ENCODE measurements at places on chromosomes 12 and 14.

DNA sequence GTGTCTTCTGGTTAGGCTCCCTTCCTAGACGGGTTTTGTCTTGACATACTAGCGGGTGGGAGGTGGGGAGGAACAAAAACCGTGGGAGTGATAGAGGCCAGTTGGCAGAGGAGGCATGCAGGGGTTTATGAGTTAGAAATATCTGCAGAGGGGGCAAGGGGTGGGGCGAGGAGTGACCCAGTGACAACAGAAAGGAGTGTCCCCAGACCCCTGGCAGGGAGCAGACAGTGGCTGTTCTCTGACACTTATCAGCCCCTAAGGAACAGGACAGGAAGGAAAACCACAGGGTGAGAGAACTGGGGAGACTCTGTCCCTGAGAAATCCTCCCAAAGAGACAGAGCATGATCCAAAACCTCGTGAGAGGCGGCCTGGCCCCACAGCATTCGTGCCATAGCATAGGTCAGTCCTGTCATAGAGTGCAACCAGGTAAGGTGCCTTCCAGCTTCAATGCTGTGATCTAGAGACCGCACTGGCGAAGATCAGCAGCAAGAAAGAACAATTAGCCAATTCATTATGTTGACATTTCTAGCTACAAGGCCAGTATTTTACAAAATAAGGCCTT lies 141.4 kb downstream of the CRADD start:
- DNase-seq: no peak

DNA sequence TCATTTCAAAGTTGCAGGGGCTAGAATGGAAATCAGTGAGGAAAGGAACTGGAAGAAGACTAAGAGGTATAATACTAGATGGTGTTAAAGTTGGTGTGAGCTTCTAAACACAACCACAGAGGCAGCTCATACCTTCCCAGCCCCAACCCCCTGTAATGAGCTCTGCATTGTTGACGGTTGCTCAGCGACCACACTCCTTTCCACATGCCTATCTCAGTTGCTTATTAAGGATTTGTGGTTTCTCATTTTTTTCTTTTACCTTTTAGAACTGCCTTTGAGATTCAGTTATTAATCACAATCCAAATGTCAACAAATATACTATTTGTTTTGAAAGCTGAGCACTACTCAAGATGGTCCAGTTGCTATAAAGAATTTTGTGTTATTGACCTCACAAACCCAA lies 62.1 kb upstream of the KIF21A start:
- no peak for DNase-seq

- no peak for DNase-seq
These were observed 158.2 kb upstream of the DIO3 start for GRCh38 chr14:101402936-101403660.

GRCh38 chr14:71300566-71301330 lies 393.5 kb downstream of the PCNX1 start:
- no peak for DNase-seq

DNA sequence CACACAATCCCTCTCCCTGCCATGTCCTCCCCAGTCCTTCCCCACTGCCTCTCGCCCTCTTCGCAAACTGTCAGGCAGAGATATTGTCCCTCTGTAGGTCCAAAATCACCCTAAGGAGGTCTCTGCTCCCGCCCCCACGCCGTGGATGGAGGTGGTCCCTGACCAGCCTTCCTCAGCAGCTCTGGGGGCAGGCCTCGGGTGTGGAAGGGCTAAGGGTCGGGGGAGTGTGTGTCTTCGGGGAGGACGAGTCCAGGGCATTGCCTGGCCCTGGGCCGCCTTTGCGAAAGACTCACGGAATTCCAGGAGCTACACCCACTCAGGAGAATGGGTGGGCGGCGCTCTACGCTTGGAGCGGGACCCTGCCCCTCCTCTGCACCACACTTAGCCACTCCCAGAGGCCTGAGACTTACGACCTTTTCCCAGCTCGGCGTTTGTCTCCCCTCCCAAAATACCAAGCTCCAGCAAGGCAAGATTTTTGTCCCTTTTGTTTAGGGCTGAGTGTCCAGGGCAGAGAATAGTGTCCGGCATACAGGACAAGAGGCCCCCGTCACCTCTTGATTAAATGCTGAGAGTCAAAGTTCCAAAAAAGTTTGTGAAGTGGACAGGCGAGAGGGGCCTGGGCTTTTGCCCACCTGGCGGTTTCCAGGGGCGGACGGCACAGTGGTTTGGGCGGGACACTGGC lies 881 bp downstream of the PYGL start:
- no peak for DNase-seq

- DNase-seq: no peak
These were observed 268.9 kb downstream of the RAD51B start for GRCh38 chr14:68088451-68088854.

DNA sequence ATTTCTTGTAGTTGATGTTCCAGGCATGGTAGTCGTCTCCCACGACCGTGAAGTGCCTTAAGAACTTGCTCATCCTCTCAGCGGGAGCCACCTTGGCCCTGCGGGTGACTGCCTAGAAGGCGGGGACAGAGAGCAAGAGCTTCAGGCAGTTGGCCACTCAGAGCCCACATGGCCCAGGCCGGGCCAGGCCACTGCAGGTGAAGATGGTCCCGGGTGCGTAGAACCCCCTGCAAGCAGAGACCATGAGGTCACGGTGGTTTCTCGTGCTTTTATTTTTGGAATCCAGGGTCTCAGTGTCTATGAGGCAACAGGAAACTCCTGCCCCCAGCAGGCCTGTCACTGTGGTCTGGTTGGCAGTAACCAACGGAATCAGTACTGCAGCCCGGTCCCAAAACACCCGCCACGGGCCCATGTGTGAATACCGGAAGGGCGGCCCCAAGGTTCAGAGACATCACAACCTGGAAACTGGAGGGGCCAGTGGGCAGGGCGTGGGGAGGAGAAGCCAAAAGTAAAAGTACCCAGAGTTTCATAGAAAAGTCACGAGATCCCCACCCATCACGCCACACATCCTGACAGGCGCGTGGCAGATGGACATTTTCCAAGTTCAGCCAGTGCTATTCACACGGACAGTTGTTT lies 27.5 kb downstream of the HVCN1 start:
- DNase-seq: no peak

- DNase-seq: no peak
These were observed 14.3 kb downstream of the TBX3 start for GRCh38 chr12:114669401-114670290.

- no peak for DNase-seq
These were observed 46.1 kb downstream of the FRMD6 start for GRCh38 chr14:51697848-51698247.

- DNase-seq: no peak
These were observed 64.4 kb upstream of the BTG1 start for GRCh38 chr12:92210071-92210470.

- no peak for DNase-seq
These were observed 168.7 kb upstream of the SSTR1 start for GRCh38 chr14:38038986-38039385.

- DNase-seq: no peak
These were observed 181.9 kb upstream of the ARHGAP5 start for GRCh38 chr14:31895206-31895605.

DNA sequence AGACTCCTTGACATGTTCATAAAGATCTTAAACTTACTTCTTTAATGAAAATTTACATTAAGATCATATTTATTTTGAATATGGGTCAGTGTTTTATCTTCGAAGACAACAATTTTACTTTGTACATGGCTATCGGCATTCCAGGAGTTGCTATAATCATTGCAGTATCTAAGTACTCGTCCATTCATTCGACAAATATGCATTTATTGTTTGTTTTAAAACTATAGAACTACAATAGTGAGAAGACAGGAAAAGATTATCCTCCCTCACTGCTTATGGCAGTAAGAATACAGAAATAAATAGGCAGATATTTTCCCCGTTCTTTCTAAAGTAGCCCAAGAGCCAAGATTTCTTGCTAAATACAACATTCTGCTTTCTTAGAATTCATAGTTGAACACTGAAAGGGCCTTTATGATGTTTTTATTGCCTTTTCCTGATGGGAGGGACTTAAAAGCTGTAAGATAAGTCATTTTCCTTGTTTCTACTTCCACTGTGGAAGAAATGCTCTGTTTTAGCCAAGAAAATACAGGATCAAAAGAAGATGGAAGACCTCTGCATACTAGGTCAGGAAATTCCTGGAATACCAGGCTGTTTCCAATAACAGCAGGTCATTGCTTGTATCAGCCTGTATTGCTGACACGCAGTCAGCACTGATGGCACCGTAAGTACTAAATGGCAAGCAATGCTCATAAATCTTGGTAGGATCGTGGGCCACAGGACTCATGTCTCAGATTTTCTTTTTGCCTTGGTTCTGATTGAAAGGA lies 521.0 kb upstream of the ATP2B1 start:
- DNase-seq: no peak

Data from amygdala (tissue), 56 donors.